ENCODE measurements at places on chromosomes 7 and 10. TPM values are rescaled to one million over a fixed set of nuclear protein-coding genes. Genes with fewer than 3 reads are reported as not detected.
A peak's percentile ranks its signal among the peaks of the same experiment; 100 is the strongest.

DNA sequence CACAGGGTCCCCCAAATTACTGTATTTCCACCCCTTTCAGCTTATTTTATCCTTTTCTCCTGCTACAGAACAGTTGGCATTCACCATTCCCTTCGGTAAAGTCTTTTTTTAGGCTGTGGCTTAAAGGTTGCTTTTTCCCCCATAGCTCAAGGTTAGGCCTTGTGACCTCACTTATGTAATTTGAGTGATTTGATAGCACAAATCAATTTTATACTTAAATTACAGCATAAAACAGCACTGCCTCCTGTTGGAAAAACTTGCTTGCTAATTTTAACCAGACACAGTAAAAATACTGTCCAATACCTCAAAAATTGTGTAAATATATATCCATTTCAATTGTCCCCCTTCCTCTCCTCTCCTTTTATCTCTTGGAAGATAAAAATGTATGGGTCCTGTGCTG is 7.1 kb downstream of the GIMAP1 start:
- no peak for DNase-seq

DNA sequence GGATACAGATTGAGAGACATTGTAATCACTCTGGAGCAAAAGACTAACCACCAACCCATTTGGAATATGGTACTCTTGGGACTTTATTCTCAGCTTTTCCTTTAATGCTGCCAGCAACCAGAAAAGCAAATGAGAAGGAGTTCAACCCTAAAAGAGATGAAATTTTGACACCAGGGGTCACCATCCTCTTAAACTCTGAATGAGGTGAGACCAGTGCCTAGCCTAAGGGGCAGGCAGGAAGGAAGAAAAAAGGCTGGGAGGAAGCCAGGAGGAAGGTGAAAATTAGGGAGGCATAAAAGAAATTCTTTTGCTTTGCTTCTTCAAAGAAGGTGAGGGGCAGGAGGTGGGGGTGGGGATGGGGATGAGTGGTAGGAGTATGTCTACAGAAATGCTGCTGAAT is 135.8 kb downstream of the JAZF1 start:
- DNase-seq, result no peak

DNA sequence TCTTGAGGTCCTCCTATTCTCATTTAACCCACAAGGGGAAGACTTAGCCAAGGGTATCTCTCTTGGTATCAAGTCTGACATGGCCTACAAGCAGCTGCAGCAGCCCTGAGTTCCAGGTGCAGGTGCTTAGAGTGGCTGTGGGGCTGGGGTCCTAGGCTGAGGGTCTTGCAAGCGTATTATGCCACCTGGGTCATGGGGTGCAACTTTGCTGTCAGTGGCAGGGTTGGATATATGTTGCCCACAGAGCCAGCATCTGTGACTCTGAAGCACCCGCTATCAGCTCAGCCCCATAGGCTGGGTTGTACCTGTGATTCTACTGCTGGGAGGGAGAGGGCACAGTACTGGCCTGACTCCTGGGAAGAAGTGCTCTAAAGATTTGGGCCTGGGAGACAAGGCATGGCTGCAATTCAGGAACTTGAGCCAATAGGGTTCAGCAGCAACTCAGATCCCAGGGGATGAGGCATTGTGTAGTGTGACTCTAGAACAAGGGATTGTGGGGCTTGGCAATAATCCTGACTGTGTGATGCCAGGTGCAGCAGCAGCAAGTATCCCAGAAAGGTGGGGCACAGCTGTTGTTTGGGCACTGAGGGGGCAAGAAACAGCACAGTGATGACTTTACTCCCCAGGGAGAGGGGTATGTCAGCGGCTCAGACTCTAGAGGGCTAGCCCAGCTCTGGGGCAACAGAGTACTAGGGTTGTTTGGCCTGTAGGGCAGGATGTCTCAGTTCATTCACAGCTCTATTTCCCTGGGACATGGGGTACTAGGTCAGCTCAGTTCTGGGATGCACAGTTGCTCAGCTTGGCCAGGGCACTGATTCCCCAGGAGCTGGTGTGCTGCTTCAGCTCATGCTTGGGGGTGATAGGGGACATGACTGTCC is 41.4 kb downstream of the NEURL1 start:
- peak; percentile 52 for DNase-seq

DNA sequence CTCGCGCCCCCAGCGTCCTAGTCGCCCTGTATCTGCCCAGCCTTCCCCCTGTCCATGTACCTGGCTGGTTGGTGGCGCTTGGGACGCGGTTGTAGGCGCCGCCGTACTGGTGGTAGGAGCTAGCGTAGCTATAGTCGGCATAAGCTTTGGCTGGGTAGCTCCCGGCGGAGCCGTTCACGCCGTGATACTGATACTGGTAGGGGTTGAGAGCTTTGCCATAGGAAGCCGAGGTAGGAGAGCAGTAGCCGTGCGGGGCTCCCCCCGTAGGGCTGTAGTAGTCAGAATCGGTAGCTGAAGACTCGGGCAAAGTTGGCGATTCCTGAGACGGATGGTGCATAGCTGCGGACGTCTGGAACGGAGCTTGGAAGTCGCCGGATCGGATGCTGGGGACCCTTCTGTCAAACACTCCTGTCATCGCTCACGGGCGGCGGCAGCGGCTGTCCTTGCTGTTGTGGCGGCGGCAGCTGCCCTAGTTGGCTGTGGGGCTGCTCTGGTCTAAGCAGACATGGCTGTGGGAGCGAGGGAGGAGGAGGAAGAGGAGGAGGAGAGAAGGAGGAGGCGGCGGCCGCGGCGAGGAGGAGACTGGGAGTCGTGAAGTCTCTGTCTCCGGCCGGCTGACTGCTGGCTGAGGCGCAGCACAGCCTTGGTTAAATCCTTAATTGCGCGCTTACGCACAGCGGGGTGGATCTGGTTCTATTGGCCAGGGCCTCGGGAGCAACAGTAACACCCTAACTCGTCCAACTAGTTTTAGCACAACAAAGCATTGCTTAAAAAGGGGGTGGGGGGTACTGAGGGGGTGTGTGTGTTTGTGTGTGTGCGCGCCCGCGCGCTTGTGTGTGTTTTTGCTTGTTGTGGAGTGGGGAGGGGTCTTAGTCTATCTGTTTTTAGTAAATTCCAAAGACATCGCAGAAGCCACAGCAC is at the start of gene DLX5:
Gene DLX5 (minus strand): TSS at position 623 of the 921 bp plus-strand sequence. CDS start 208 bp downstream, at position 415.
- DNase-seq, result peak; percentile 93

DNA sequence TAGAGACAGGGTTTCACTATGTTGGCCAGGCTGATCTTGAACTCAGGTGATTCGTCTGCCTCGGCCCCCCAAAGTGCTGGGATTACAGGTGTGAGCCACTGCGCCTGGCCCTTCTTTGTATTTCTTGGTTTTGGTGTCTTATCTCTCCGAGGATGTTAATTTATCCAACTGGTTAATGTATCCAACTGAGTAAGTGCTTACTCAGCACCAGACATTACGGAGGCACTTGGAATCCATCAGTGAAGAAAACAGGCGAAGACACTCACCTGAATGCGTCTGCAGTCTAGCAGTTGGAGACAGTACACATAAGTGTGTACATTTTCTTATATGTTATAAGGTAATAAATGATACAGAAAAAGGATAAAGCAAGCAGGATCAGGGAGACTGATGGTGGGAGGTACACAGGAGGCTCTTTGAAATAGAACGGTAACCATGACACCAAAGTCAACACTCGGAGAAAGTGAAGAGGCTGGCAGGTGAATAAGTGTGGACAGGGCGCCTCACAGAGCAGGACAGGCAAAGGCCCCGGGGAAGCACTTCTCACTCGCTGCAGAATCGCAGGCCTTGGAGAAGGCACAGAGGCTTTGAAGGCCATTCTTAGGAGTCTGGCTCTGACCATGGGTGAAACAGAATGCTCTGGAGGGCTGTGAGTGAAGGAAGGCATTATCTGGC is 73.1 kb downstream of the LANCL2 start:
- no peak for DNase-seq

DNA sequence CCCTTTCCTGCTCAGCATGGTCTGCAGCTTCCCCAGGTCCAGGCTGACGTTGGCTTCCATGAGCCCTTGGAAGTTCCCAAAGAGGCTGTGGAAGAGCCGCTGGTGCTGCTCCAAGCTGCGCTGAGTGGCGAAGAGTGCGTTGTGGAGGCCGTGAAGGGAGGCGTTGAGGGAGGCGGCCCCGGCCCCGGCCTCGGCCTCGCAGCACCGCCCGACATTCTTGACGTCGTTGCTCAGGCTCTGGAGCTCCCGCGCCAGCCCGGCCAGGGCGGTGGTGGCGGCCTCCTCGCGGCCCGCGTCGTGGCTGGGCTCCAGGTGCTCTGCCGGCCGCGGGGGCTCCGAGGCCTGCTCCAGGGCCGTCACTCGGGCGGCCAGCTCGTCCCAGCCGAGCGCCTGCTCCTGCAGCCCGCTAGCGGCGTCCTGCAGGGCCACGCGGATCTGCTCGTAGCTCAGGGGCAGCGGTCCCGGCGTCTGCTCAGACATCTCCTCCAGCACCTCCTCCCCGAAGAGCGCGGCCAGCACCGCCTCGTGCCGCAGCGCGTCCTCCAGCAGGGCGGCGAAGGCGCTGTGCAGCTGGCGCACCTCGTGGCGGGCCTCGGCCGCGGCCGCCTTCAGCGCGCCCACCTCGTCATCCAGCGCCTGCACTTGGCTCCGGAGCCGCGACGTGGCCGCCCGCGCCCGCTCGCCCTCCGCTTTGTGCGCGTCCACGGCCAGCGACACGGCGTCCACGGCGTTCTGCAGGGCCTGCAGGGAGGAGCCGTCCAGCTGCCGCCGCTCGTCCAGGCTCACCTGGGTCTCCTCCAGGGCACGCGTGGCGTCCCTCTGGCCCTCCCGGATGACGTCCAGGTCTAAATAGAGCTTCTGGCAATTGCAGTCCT is 14.7 kb downstream of the MMRN2 start:
- DNase-seq, result no peak

DNA sequence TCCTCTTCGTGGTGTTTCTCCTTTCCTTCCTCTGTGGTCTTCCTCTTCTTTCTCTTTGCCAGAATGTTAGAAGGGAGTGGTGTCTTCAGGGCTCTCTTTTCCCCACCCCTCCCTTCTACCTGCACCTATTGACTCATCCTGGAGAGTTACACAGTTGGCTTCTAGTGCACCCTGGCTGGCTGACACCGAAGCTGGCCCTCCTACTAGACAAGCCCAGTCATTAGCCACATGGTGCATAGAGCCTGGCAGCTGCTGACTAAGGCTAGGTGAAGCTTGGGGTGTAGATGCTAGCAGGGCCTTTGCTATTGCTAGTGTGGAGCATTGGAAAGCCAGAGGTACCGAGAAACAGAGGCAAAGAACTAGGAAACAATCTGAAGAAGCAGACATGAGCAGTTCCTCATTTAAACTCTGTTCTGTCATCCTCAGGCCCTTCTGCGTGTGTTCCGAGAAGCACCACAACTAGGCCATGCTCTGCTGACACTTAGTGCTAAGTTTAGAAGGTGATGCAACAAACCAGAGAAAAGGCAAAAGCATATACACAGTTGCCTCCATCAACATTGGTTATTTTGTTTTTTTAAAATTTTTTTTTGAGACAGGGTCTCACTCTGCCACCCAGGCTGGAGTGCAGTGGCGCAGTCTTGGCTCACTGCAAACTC is 213.9 kb downstream of the BAMBI start:
- DNase-seq, result no peak

DNA sequence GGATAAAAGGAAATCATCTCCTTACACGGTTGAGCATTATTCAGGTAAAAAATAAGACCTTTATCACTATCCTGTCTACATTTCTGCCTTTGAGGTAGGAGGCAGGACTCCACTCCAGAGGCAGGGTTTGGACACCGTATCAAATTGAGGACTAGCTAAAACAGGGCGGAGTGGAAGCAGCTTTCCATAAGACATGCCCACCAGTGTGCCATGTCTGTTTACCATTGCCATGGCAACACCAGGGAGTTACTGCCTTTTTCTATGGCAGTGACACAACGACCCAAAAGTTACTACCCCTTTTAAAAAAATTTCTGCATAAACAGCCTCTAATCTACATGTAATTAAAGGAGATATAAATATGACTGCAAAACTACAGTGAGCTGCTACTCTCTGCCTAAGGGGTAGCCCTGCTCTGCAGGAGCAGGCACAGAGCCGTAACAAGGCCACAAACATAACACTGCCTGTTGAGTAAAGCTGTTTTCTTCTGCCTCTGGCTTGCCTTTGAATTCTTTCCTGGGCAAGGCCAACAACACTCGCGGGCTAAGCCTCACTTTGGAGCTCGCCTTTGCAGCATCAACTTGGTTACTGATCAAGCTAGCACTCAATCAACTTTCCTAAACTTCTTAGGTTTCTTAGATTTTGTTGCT is 26.5 kb downstream of the DGKB start:
- DNase-seq, result no peak

GRCh38 chr7:8629504-8629903 is 196.1 kb downstream of the NXPH1 start:
- no peak for DNase-seq

- peak; percentile 36 for DNase-seq
These were observed 57.6 kb upstream of the ANTXRL start for GRCh38 chr10:46229144-46229563.

- DNase-seq, result no peak
These were observed 152.2 kb downstream of the CYP26A1 start for GRCh38 chr10:93225938-93226337.

DNA sequence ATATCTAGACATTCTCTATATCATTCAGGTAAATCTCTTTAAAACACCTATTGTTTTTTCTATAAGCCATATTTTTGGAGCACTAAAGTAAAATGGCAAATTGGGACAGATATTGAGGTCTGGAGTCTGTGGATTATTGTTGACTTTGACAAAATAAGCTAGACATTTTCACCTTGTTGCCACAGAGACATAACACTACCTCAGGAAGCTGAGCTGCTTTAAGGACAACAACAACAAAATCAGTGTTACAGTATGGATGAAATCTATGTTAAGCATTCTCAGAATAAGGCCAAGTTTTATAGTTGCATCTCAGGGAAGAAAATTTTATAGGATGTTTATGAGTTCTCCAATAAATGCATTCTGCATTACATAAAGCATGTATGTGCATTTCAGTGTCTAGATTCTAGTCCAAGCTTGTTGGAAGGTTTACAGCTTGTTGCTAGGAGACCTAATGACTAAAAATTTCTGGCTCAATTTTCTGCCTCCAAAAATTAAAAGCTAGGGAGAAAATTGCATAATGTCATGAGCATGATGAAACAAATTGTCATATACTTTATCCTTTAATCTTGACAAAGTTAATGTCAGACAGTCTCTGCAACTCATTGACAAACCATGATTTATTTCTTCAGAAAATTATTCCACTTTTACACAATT is 18.3 kb downstream of the LIPM start:
- no peak for DNase-seq

GRCh38 chr10:58622246-58622645 is 109.6 kb downstream of the BICC1 start:
- DNase-seq, result no peak

GRCh38 chr7:82851121-82851520 is 311.6 kb downstream of the PCLO start:
- DNase-seq, result no peak

DNA sequence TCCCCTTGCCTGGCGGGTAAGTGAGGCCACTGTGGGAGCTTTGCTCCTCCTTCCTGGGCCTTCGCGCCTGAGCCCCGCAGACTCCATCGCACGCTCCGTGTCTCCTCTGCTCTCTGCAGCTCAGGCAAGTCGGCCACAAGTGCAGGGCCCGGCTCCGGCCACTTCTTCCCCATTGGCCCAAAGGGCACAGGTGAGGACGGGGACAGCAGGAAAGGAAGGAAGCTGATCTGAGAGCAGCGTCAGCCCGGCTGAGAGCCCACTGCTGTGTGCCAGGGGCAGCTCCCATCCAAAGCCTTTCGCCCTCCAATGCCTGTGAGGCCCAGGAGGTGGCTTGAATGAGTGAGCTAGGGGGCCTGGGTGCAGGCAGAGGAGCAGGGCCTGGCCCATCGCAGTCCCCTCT is 33.7 kb upstream of the RHEB start:
- DNase-seq, result no peak

SLC13A1 gene
- not detected for total RNA-seq

DPYSL4 gene
- total RNA-seq, result 1.4 TPM

SP4 gene
- total RNA-seq, result 5.8 TPM

SLC18A3 gene
- not detected for total RNA-seq

SUGCT gene
- total RNA-seq, result 15.8 TPM

PIP gene
- not detected for total RNA-seq

SRRM3 gene
- 5.2 TPM for total RNA-seq

ADRA2A gene
- total RNA-seq, result 6.6 TPM
